ENCODE measurements at places on chromosomes 7 and 10. TPM values are rescaled to one million over a fixed set of nuclear protein-coding genes. Genes with fewer than 3 reads are reported as not detected.

GRCh38 chr7:94949532-94949931, 42.1 kb downstream of the PPP1R9A start:
- DNase-seq, result peak; percentile 53

GRCh38 chr10:70355051-70356021, 27.1 kb downstream of the LRRC20 start:
- DNase-seq, result no peak

DNA sequence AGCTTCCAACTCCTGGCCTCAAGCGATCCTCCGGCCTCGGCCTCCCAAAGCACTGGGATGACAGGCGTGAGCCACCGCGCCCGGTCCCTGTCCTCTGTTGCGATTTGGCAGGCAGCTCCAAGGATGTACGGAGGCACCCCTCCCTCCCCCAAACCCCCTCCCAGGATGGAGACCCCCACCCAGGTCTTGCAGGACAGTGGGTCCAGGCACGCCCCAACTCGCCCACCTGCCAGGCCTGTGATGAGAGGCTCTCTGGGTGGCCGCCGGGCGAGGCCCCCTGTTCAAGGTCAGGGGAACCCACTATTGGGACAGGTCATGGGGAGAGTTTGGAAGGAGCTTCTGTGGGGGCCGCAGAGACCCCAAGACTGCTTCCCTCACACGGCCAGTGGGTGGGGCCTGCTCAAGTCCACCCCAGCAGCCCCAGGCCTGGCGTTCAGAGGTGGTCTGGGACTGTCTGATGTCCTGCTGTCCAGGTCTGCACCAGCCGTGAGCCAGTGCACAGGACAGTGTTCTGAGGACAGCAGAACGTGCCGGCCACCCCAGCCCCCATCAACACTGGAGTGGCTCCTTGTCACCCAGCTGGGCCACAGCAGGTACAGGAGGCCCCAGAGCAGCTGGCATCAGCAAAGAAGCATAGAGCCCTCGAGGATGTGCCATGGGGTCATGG, 2.5 kb downstream of the ADAP1 start:
- DNase-seq, result no peak

DNA sequence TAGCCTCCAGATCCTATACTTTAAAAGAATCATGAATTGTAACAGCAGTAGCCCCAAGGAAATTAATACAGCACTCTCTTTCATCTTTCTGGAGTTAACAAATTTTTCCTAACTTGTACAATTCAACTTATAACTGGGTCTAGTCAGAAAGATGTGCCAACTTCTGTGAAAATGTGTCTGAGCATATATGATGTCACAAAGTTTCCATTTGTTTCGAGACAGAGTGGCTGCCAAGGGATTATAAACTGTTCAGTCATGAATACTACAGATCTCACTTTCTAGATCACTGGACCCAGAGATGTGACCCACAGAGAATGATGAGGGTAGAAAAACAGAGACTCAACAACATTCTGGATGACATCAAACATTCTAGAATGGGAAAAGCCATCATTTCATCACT, 249.2 kb upstream of the PHF14 start:
- DNase-seq, result no peak

DNA sequence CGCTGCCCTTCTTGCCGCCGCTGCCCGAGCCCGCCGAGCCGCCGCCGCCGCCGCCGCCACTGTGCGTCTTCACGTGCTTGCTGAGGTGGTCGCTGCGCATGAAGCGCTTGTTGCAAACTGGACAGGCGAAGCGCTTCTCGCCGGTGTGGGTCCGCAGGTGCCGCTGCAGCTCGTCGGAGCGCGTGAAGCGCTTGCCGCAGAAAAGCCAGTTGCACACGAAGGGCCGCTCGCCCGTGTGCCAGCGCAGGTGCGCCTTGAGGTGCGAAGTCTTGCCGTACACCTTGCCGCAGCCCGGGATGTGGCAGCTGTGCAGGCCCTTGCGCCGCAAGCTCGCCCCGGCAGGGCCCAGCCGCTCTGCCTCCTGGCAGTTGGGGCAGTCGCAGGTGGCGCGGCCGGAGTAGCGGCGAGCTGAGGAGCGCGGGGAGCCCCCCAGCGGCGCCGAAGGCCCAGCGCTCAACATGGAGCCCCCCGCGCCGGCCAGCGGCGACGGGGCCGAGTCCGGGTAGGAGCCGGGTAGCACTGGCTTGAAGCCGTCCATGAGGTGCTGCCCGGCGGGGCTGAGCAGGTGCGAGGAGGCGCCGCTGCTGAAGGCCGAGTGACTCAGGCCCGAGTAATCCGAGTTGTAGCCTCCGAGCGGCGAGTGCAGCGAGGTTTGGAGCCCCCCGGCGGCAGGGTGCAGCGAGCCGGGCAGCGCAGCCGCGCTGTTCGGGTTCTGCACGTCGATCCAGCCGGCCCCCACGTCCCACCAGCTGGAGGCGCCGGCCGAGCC, 2.1 kb downstream of the SP8 start:
- DNase-seq, result peak; percentile 66

GRCh38 chr7:67364441-67365017, 367.9 kb downstream of the TYW1 start:
- DNase-seq, result no peak

DNA sequence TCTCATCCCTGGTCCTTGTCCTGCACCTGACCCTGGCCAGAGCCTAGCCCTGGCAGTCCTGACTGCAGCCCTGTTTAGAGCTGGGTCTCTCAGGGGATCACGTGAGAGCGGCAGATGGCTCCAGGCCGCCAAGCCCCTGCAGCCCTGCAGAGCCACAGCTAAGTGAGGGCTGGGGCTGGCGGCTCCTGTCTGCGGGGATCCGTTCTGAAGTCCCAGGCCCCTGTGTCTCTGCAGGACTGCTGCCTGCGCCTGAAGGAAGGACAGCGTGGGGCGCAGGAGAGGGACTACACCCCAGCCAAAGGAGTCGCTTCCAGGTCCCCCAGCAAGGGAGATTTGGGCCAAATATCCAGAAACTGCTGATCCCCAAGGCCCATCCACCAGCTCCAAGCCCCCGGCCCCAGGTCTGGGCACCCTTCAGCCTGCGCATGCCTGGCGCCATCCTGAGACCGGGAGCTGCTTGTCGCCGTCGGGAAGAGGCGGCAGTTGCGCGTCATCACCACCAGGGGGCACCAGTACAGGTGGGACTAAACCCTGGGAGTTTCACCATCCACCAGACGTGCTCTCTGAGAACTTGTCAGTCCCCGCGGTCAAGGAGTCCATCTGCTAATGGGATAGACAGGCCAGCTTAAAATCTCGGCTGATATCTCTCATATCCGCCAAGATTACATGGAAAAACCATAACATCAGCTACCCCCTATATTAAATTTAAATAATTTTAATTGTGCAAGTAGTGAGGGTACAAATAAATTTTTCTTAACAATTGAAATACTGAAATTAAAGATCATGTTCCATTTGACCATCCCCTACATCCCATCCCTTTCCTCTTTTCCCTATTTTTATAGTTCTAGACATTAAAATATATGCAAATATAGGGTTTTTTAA, 25.1 kb upstream of the GHRHR start:
- DNase-seq, result peak; percentile 61

GRCh38 chr7:93821463-93821862, 69.1 kb downstream of the TFPI2 start:
- DNase-seq, result no peak

- no peak for DNase-seq
Observed at GRCh38 chr7:115748123-115748738, 282.3 kb downstream of the TFEC start.

DNA sequence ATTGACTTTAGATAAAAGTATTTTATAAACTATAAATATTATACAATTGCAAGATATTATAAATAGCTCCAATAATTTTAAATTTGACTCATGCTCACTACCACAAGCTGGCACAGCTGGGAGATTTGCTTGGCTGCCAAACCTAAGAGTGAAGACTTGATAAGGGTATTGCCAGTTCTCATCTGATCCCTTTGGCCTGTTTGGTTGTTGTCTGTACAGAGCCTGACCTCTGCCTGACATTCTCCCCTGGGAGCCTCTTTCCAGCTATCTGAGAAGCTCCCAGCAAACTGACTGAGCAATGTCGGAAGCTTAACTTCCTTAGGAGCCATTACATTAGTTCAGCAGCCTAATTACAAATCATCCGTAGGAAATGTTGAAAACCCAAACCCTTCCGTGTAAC, 10.2 kb upstream of the LMOD2 start:
- no peak for DNase-seq

- no peak for DNase-seq
Observed at GRCh38 chr10:96670786-96671185, 49.5 kb downstream of the PIK3AP1 start.

DNA sequence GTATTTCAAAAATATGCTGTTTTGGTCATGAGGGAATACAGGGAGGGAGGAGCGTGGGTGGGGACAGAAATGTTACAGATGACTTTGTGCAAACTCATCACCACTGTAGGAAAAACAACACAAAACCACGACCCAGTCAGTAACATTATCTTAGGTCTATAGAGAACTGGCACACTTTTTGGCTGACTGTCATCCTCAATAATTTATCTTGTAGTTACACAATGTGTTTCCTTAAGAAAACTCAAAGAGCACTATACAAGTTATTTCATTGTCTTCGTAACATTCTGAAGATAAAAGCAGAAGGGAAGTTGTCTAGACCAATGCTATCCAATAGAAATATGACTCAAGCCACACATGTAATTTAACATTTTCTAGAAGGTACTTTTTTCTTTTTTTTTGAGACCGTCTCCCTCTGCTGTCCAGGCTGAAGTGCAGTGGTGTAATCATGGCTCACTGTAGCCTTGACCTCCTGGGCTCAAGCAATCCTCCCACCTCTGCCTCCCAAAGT, 16.9 kb upstream of the CDK14 start:
- DNase-seq, result peak; percentile 95

- DNase-seq, result no peak
Observed at GRCh38 chr10:1661416-1661815, 75.9 kb downstream of the ADARB2 start.

GRCh38 chr10:113459626-113460280, 93.1 kb upstream of the HABP2 start:
- DNase-seq, result no peak

- DNase-seq, result no peak
Observed at GRCh38 chr10:73649876-73650536, 5.8 kb downstream of the SYNPO2L start.

- DNase-seq, result peak; percentile 82
Observed at GRCh38 chr7:518630-519483, 789 bp downstream of the PDGFA start.

GRCh38 chr7:69301253-69301652, 297.0 kb upstream of the AUTS2 start:
- no peak for DNase-seq

DNA sequence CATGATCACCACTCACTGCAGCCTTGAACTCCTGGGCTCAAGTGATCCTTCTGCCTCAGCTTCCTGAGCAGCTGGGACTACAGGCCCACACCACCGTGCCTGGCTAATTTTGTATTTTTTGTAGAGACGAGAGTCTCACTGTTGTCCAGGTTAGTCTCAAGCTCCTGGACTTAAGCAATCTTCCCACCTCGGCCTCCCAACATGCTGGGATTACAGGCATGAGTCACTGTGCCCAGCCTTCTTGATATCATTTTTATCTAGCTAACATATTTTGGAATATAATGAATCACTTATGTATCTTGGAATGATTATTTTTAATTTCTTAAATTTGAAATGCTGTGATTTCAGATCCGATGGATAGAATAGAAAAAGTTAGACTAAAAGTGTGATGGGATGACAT, 18.4 kb downstream of the ARL4A start:
- DNase-seq, result peak; percentile 58

- DNase-seq, result no peak
Observed at GRCh38 chr7:28440055-28440601, 27.8 kb downstream of the CREB5 start.

DNA sequence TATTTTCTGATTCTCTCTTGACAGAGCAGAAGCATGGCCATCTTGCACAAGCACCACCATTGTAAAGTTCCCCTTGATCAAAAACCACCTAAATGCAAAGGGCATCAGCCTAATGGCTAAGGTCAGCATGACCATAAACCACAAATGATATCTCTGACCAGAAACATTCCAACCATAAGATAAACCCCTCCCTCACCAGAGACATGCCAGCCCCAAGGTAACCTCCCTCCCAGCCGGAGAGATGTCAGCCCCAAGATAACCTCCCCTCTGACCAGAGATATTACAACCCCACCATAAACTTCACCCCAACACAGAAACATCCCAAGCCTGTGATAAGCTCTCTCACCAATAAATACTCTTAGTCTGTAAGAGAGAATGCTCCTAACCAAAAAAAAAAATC, 72.1 kb upstream of the CDK1 start:
- no peak for DNase-seq

The DIP2C gene
- total RNA-seq, result 7.3 TPM

The RASSF4 gene
- total RNA-seq, result 4.0 TPM

The GHRHR gene
- not detected for total RNA-seq

The SLK gene
- total RNA-seq, result 85.0 TPM

The PIP gene
- total RNA-seq, result not detected

The TRIL gene
- total RNA-seq, result 4.5 TPM

The FGFR2 gene
- total RNA-seq, result 86.9 TPM

The MYO1G gene
- 0.17 TPM for total RNA-seq
